ENCODE measurements at places on chromosomes 11 and 22.
A peak's percentile ranks its signal among the peaks of the same experiment; 100 is the strongest.

- no peak for DNase-seq
These were observed 5.3 kb downstream of the P2RY6 start for GRCh38 chr11:73277467-73277866.

DNA sequence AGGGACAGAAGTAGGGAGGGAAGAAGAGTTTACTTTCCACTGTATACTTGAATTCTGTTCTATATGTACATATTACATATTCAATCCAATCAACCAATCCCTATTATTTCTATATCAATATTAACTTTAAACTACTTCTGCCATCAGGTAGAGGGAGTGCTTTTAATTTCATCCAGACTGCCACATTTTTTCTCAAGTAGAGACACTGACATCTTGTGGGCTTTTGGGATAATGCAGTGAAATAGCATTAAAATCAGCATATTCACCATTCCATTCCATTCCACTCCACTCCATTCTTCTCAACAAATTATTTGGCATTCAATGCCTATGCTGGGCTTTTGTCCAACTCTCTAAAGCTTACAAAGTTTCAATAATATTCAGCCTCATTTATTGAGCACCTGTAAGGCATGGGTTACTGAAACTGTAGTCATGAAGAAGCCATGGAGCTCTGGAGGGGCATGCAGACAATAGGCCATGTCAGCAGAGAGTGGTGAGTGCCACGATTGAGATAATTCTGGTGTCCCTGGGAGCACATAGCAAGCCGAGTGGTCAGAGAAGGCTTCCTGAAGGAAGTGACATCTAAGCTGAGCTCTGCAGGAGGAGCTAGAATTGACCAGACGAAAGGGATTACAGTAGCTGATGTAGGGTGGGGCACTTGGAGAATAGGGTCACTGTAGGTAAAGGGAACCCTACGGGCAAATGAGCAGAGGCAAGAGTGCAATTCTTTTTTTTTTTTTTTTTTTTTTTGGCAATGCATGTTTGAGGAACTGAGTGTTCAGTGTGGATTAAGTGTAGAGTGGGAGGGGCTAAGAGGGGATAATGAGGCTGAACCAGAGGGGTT, 12.8 kb upstream of the CLPB start:
- peak; percentile 50 for DNase-seq

- DNase-seq = no peak
These were observed 1.0 kb upstream of the RAB3IL1 start for GRCh38 chr11:61918251-61918937.

DNA sequence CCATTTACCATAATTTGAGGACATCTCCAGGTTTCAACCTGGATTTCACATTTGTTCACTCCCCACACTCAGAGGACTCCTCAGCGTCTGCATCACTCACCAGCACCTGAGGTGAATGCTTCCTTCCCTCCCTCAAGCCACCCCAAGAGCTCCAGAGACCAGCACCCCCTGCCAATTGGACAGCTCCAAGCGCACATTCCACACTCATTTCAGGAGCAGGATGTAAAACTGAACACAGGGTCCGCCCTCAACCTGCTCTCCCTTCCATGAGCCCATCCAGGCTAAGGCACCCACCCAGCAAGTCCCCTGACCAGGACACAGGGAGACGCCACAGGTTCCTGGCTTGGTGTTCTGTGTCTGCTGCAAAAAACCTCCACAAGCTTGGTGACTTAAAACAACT, 3.9 kb downstream of the SCGB1D1 start:
- no peak for DNase-seq

DNA sequence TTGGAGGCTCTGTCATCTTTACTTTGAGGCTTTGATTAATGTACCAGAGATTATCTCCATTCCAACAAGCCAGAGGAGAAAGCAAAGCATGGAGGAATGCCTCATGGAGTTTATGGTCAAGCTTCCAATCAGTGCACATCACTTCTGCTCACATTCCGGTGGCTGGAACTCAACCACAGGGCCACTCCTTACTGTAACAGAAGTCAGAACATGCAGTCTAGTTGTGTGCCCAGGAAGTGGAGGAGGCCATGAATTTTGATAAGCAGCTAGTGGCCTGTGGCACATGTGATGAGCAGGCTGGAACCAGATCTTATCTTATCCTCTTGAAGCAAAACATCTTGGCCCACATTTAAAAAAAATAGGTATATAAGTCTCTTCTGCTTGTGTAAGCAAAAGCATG, 258.9 kb upstream of the ARHGAP20 start:
- no peak for DNase-seq

DNA sequence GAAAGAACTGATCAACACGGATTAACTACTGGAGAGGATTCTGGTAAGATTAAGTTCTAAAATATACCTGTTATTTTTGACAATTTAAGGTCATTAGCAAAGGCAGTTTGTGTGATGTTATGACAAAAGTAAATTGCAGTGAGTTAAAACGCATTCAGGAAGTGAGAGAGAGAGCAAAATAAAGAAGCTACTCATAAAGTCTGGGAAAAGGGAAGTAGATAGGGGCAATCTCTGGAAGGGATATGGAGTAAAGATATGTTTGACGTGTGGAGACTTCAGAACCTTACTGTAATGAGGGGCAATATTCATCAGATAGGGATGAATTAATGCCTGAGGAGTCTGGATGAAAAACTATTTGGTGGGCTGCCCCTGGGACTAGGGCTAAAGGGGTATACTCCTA, 16.8 kb downstream of the OR56B4 start:
- DNase-seq = no peak
